ENCODE measurements at places on chromosomes 6 and 20.

- peak; percentile 41 for DNase-seq
These were observed 54.2 kb downstream of the MRPL14 start for GRCh38 chr6:44072959-44073611.

- no peak for DNase-seq
These were observed 26.7 kb downstream of the IYD start for GRCh38 chr6:150395388-150396009.

DNA sequence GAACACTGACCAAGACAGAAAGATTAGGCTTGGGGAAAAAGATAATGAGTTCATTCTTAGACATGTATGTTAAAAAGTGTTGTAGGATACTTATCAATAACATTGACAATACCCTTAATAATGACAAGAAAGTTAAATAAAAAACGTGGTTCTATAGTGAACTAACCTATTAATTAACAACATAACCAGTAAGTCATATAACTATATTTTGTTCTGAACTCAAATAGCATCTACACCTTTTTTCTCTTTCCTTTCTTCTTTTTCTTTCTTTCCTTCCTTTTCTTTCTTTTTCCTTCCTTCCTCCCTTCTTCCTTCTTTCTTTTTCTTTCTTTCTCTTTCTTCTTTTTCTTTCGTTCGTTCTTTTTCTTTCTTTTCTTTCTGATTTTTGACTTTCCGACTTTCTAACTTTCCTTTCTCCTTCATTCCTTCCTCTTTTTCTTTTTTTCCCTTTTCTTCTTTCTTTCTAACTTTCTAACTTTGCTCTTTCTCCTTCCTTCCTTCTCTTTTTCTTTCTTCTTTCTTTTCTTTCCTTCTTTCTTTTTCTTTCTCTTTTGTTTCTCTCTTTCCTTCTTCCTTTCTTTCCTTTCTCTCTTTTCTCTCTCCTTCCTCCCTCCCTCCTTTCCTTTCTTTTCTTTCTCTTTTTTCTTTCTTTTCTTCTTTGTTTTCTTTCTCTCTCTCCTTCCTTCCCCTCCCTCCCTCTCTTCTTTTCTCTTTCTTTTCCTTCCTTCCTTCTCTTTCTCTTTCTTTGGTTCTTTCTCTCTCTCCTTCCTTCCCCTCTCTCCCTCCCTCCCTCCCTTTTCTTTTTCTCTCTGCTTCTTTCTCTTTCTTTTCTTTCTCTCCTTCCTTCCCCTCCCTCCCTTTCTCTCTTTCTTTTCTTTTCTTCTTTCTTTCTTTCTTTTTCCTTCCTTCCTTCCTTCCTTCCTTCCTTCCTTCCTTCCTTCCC lies 24.6 kb downstream of the PRSS35 start:
- DNase-seq = no peak

DNA sequence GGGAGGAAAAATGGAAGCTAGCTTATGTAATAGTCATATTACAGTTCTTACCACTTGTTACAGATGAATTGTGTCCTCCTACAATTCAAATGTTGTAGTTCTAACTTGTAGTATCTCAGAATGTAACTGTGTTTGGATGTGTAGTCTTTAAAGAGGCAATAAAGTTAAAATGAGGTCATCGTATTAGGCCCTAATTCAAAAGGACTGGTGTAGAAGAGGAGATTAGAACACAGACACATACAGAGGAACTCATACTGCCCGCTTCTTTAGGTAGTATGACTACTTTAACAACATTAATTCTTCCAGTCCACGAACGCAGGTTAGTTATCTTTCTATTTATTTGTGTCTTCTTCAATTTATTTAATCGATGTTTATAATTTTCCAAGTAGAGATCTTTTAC lies 46.5 kb upstream of the TPD52L1 start:
- DNase-seq = no peak

DNA sequence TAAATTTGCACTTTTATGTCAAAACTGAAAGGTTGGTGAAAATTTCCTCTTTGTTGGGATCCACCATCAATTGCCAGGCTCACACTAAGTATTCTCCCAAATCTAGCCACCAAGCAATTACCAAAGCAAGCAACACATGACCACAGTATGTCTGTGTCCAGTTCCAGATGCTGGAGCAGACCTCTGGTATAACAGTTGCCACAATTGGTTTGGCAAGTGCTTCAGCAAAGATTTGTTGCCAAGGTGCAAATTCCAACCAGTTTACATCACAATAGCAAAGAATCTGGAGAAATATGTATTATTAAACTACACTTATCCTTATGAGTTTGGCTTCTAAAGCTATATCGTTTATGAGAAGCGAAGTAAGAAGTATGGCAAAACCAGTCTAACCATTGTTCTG lies 6.4 kb downstream of the GTF2H5 start:
- no peak for DNase-seq

DNA sequence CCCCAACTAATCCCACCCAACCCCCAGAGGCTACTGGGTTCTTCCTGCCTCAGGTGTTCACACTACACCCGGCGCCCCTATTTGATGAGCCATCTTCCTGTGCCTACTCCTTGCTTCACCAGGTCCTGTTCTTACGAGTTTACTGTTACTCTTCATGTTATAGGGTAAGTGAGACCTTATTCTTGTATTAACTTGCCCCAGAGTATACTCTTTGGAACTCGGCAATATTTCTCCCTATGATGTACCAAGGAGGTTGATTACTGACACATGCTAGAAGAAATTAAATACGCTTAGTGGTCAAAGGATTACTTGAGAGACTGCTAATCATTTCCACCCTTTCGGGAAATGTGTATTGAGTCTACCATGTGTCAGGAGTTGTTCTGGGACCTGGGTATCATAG lies 8.9 kb downstream of the RING1 start:
- DNase-seq = no peak

- DNase-seq = no peak
These were observed 151.0 kb downstream of the VEGFA start for GRCh38 chr6:43921039-43921438.

DNA sequence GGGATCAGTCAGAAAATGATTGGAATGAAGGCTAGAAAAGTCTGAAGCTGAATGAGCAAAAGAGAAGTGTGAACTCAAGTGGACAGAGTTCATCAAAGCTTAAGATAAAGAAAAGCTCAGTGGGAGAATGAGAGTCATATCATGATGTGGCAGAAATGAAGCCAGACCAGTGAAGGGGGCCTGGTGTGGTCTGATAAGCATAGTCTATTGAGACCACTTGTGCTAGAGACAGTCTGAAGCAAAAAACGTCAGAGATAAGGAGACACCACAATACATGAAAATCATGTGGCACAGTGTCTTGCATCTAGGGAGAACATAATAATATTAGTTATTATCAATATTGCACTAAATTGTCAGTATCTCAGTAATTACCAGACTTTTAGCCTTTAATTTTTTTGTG lies 601.5 kb downstream of the UTRN start:
- no peak for DNase-seq

DNA sequence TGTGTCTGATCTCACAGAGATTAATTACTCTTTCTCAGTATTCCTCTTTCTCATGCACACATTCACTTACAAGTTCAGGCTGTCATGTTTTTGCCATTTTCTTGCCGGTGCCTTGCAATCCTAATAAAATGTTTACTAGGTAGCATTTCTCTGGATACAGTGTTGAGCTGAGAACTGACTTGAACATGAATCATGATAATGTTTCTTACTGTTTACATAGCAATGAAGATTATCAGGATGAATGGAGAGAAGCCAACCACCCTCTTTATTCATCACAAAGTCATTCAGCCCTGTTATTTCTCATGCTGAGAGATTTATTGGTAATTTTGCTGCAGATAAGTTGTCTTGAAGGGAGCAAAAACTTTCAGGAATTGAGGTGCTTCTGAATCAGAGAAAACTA lies 185.5 kb upstream of the ECI2 start:
- DNase-seq = no peak

DNA sequence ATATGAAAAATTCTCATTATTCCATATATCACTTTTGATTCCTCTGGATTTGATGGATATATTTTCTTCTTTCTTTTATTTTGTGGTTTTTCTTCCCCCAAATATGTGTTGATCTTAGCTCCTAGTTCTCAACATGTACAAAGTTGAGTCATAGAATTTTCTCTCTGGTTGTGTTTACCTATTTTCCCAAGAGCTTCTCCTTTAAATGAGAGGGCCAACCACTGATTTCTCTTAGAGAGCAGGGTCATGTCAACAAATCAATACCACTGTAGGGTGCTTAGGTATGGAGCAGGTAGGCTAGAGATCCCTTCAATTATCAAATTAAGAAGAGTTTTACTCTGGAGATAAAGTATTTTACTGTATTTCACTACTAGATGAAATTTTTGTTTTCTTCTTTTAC lies 145.7 kb downstream of the BMP5 start:
- DNase-seq = no peak

DNA sequence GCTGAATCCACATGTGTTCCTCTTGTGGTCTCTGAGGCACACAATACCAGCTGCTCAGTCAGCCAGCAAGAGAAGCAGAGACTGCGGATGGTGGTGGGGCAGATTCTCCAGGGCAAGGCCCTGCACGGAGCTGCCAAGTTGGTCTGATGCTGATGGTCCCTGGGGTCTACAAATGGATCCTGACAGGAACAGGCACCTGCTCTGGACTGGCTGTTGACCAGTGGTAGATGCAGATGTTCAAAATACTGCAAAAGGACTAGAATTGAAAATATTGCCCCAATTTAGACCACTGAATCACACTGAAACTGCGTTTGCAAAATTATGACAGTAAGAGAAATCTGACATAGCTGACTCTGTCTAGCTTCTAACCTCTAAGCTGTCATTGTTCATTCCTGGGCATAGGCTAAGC lies 29.6 kb upstream of the TUBB2A start:
- DNase-seq = no peak

GRCh38 chr6:47235964-47236760 lies 73.5 kb downstream of the TNFRSF21 start:
- no peak for DNase-seq

- DNase-seq = no peak
These were observed 181.0 kb downstream of the PLCB1 start for GRCh38 chr20:8313073-8313472.

DNA sequence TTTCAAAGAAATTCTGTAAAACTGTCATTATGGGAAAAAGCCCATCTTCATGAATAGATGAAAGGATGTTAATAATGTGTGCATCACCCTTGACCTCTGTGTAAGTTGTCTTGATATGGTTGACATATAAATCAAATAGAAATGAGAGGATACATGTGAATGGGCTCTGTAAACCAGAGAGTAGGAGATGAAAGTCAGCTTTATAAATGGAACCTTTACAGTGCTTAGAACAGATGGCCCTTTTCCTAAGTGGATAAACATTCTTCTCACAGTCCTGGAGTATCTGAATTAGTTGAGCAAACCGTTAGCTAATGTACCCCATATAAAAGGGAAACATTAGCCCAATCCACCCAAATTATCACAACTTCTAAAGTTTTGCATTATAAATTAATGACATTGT lies 57.5 kb downstream of the MYLK4 start:
- no peak for DNase-seq

DNA sequence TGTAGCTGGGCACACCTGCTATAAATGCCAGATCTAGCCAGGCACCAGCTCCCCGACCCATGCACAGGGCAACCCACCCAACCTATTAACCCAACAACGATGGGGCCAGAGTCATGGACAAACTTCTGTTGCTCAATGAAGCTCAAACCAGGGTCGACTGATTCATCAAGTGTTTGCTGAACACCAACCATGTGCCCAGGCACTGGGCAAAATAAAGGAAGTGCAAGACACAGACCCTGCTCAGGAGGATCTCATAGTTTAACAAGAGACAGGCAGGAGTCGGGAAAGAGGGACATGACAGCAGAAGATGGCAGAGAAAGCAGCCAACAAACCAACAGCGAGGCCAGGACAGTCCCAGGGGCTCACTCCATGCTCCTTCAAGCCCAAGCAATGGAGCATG lies 18.8 kb downstream of the KCNK5 start:
- no peak for DNase-seq

- no peak for DNase-seq
These were observed 391.8 kb upstream of the SOX4 start for GRCh38 chr6:21201637-21202350.

DNA sequence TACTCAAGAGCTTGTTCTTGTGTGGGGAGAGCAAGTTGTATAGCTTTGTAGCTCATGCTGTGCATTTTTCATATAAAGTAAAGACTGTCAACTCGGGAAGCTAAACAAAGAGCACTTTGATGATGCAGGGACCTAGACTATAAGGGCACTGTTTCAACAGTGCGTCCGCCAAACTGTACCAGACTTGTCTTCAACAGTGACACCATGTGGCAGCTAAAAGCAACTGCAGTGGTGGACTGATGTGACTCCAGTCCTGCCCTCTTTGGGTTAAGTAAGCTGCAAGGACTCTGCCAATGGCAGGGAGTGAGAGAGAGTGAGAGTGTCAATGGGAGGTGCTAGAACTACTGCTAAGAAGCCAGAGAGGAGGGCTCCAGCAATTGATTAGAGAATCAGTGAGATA lies 48.1 kb upstream of the MC3R start:
- no peak for DNase-seq

GRCh38 chr6:44534291-44534690 lies 146.8 kb downstream of the CDC5L start:
- DNase-seq = no peak

- no peak for DNase-seq
These were observed at the start of gene PKIG for GRCh38 chr20:44582311-44583025. Gene PKIG (plus strand): TSS chr20:44582579. CDS start chr20:44614557, 31,978 bp downstream.

GRCh38 chr6:167828325-167828956 lies 1.7 kb downstream of the AFDN start:
- DNase-seq = no peak

All from activated gamma-delta T cell treated with anti-CD3 and anti-CD28 coated beads, Interleukin-2, amount 50 U/mL, for 16 hours (primary cell).